ENCODE measurements at places on chromosomes 5 and 9.

GRCh38 chr9:26744191-26744965 is 148.2 kb downstream of the CAAP1 start:
- DNase-seq: peak; percentile 17

DNA sequence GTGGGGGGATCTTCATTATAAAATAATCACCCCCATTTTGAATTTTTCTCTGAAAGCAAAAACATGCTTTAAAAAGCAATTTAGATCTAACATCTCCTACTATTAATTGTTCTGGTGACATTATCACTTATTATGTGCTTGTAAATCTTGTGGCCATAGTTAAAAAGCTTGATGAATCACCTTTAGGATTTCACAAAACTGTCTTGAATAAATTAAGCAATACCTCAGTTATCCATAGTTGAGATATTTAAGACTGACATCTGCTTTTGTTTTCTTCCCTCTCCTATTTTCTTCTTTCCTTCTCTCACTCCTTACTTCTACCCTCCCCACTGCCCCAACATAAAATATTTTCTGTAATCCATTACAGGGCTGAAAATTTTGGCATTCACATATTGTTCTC is 84.8 kb downstream of the SLC1A3 start:
- no peak for DNase-seq

- no peak for DNase-seq
Measured at GRCh38 chr5:168377525-168377924, 86.1 kb downstream of the WWC1 start.

- DNase-seq: no peak
Measured at GRCh38 chr5:16549491-16550206, 67.1 kb downstream of the RETREG1 start.

DNA sequence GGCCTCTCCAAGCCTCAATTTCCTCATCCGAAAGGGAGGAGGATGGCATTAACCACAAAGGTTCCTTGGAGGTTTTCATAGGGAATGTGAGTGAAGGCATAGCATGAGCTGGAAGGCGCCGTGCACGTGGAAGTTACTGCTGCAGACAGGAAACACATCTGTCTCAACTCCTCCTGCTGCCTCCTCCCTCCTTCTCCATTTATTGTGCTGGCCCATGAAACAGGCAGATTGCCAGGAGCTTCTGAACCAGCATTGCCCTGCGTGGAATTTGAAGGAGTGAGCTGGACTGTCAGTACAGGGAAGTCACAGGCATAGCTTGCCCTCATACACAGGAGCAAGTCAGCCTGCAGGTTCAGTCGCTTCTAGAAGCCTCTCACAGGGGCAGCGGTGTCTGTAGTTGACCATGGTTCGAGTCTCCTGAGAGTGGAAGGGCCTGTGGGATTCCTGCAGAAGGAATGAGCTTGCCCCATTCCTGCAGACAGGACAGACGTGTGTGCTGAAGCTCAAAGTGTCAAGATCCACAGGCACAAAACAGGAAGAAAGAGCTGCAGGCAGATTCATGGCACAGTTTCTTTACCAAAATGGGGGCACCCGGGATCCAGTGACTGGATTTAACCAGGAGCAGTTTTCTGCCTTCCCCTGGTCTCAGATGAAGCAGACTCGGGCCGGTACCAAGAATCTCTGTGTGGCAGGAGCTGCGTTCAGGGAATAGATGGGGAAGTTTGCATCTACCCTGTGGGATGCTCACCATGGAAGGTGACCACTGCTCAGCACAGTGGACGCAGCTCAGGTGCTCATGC is 48.7 kb upstream of the CTSL start:
- DNase-seq: no peak

DNA sequence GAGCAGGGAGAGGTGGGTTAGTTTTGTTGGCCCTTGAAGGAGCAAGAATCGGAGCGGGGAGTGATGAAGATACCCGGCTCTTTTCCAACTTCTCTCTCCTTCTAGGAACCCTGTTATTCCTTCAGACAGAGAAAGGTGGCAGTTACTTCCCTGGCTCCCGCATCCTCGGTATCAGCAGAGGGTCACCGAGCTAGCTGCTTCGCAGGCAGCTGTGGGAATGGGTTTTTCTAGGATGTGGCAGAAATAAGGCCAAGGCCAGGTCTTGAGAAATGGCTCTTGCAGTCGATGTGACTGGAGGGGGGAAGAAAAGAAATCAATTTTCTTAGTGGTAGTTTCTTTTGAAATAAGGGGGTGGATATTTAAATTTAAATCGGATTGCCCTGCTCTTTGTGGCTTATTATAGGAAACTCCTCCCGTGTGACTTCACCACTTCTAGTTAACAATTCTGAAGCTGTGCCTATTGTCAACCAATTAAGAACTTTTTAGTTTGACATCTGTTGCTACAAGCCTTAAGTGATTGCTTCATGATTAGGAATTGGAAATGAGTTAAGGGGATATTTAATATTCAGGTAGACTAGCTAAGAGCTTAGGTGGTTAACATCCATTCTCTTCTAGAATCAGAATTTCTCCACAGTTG is 1.4 kb downstream of the SAP30L start:
- no peak for DNase-seq

DNA sequence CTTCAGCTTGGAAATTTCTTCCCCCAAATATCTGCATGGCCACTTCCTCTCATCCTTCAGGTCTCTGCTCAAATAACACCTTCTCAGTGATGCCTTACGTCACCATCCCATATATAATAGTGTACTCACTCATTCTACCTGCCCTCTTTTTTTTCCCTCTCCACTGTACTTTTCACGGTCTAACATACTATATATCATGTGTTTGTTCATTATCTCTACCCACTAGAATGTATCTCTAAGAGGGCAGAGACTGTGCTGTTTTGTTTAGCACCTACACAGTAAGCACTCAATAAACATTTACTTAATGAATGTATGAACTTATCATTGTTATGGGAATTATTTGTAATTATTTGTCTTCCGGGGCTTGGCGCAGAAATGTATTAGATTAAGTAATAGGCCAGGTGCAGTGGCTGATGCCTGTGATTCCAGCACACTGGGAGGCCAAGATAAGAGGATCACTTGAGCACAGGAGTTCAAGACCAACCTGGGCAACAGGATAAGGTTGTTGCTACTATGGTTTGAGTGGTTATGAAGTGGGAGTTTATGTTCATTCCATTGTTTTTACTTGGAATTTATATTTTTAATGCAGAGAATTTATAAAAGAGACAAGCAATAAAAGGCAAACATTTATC is 6.0 kb upstream of the IL13 start:
- DNase-seq: no peak

GRCh38 chr9:107841076-107841475 is 351.5 kb upstream of the KLF4 start:
- DNase-seq: no peak

- DNase-seq: no peak
Measured at GRCh38 chr5:79811081-79811480, 121.4 kb downstream of the CMYA5 start.

GRCh38 chr9:84919440-84919839 is 249.9 kb downstream of the NTRK2 start:
- DNase-seq: peak; percentile 16

- DNase-seq: no peak
Measured at GRCh38 chr5:107557051-107557658, 113.6 kb downstream of the EFNA5 start.

DNA sequence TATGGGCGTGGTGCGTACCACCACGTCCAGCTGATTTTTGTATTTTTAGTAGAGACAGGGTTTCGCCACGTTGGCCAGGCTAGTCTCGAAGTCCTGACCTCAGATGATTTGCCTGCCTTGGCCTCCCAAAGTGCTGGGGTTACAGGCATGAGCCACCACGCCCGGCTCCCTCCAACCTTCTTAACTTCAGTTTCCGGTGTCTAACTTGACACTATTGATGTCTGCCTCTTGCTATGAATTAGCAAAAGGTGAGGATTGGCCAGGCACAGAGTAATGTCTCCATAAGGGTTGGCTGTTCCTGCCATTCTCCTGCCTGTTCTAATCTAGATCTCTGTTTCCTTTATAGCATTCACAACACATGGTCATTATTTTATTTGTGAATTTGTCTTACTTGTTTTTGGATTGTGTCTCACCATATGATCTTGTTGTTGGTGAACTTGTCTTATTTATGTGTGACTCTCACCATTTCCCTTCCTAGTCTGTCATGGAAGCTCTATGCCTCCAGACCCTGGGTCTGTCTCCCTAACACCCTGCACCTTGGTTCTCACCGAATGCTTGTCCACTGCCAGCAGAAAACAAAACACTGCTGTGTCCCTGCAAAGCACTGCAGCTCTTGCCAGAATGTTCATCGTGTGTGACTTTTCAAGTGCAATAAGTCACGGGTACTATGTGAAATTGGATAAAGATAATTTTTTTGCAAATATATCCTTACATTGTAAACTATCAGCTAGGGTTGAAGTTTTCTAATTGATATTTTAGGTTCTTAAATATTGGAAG is 26.0 kb downstream of the BASP1 start:
- DNase-seq: no peak

GRCh38 chr5:3786891-3787430 is 191.3 kb downstream of the IRX1 start:
- no peak for DNase-seq

DNA sequence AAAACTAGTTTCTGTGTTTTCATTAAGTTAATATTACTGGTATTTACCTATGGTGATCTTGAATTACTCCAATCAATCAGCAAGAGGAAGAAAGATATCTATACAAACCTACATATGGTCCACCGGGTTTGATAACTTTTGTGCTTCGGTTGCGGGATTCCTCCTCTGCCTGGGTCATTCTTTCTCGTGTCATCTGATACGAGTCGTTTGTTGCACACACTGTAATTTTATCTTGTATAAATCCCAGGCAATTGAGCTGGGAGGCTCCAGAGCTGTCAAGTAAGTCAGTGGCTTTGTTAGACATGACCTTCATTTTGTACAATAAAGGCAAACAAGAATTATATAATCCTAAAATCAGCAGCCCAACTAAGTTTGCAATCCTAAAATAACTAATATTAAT is 48.0 kb downstream of the ELL2 start:
- no peak for DNase-seq

- no peak for DNase-seq
Measured at GRCh38 chr5:180287404-180287803, 4.5 kb downstream of the MAPK9 start.

DNA sequence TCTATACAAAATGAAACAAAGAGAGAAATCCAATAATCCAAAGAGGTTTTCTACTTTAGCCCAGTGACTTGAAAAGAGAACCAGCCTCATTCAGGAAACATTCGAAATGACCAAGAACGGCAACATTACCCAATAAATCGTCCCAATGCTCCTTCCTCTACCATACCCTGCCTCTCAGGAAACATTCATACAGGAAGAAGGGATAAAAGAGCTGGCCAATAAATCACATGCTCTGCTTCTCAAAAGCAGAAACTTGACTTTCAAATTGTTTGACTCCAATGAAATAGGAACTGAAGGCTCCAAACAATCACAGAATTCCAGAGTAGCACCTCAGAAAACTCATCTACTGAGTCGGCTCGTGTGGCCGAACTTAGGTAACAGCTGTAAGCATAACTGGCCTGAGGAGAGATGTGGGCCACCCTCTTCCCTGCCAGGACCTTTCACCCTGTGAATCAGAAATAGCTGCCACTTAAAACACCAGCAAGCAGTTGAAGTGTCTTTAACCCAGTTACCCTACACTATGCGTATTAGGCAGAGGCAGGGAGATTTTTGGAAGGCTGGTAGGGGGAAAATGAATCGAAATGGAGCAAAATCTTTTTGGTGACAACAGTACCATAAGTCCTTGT is 14.6 kb downstream of the ARL15 start:
- no peak for DNase-seq

DNA sequence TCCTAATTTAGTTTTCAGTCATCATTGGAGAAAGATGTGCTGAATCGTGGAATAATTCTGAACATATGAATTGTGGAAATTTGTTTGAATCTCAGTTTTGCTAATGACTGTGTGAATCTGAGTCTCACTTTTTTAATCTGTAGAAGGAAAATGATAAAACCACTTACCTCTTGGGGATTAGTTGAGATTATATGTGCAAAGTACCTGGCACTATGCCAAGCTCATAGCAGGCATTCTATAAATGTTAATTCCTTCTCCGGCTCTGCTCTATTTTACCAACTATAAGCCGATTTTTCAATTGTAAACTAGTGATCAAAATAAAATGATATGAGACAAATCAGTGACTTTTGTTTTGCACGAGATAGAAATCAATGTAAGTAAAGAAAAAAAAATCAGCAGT is 290.8 kb downstream of the TRPM3 start:
- DNase-seq: no peak

GRCh38 chr5:44233691-44234090 is 155.5 kb downstream of the FGF10 start:
- no peak for DNase-seq

DNA sequence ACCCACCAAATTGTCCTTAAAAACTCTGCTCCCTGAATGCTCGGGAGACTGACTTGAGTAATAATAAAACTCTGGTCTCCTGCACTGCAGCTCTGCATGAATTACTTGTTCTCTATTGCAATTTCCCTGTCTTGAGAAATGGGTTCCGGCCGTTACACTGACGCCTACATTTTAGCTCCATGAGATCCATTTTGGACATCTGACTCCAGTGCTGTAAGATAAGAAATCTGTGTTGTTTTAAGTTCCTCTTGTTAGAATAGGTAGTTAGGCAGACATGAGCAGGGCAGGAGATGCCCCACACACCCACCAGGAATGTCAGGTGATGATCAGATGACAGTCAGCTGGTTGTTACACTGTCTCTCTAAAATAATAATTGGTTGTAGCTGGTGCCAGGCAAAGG is 125.8 kb upstream of the SHB start:
- no peak for DNase-seq

GRCh38 chr5:119302916-119303897 is 52.6 kb upstream of the TNFAIP8 start:
- DNase-seq: no peak

DNA sequence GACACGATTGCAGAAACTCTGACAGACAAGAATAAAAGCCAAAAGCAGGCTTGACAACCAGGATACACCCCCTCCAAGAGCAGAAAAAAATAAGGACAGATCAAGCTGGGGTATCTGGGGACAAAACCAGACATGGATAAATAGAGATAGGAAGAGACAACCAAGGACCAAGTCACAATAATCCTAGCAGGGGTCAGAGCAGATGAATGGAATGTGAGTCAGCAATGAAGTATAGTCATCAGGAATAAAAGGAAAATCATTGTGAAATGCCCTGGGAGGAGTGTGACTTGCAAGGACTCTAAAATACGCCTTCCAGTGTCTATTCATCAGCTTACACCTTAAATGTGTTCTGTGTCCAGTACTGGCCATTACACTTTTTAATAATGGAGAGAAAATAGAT is 206.8 kb downstream of the CAAP1 start:
- no peak for DNase-seq

DNA sequence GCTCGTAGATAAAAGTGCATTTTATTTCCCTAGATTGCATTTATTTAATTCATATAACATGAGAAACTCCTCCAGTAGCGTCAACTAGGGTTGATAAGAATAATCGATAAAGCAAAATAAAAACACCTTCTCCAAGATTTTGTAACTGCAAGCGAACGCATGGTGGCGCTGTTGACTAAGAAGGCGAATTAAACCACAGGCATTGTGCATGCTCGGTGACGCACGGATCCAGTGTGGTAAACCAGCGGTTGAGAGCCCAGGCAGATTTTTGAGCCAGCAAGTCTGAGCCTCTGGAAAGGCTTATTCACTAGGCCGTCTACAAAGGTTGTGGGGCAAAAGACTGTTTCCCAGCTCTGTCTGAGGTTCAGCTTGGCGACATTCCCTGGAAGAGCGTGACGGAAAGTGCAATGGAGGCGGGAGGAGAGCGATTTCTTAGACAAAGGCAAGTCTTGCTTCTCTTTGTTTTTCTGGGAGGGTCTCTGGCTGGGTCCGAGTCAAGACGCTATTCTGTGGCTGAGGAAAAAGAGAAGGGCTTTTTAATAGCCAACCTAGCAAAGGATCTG is at the start of gene PCDHB3:
PCDHB3 (plus strand) TSS at position 231 of the 563 bp plus-strand sequence; CDS start at position 408, 177 bp downstream.
- no peak for DNase-seq
